PC-3 (cell line): ENCODE measurements at places on chromosomes 13 and 19. TPM values are rescaled to one million over a fixed set of nuclear protein-coding genes. Genes with fewer than 3 reads are reported as not detected.

ZNF559 gene
- total RNA-seq, result 13.1 and 20.1 TPM in 2 replicates

CXCL17 gene
- total RNA-seq, result 0.98 TPM in 1 of 2 replicates, not detected in the other

LILRB2 gene
- total RNA-seq, result not detected in 2 replicates

C19orf18 gene
- 0.40 TPM in 1 of 2 replicates, not detected in the other for total RNA-seq

GAPDHS gene
- total RNA-seq, result not detected in 2 replicates

S1PR2 gene
- 4.1 and 5.8 TPM in 2 replicates for total RNA-seq

BST2 gene
- 0.84 and 1.3 TPM in 2 replicates for total RNA-seq

DNMT1 gene
- 259 and 358 TPM in 2 replicates for total RNA-seq

ZNF17 gene
- total RNA-seq, result 4.7 and 7.8 TPM in 2 replicates

DNA sequence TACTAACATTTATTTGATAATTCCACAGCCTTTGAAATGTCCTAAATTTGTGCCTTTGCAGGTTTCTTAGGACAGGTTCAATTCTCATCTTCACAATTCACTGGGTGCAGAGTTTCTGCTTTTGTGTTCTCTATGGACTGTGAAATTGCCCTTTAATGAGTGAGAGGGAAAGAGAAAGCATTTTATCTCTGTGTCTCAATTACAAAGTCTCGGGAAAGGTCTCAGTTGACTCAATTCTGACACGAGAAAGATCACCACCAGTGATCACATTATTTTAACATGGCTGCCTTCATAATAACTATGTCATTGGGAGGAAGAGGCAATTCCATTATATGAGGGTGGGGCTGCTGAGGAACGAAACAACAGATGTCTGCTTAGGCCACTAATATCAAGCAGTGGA lies 26.2 kb upstream of the LRCH1 start:
- peaks cover 30% of the 10 kb centered on the region for H3K4me1 ChIP-seq
- H3K27me3 ChIP-seq, result no peaks in the 10 kb centered on the region
- H3K36me3 ChIP-seq, result no peaks in the 10 kb centered on the region
- H3K27ac ChIP-seq, result no peak overlapping the region
- DNase-seq, result no peak

DNA sequence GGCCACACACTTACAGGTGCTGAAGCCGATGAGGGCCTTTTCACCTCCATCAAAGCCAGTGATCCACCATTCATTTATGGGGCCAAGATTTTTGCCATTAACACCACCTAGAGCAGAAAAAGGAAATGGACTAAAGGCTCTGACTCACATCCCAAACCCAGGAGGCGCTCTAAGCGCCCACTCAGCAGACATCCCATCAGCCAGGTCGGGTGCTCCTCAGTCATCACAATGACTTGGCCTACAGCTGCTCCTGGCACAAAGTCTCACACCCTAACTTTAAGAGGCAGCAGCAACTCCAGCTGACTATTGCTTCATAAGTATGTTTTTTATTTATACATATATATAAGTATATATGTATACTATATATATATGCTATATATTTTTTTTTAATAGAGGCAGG lies 36.1 kb upstream of the EIF3G start:
- H3K4me3 ChIP-seq, result no peak overlapping the region
- peaks cover 95% of the 10 kb centered on the region for H3K36me3 ChIP-seq
- DNase-seq, result peak; percentile 29
- no peak overlapping the region for H3K27ac ChIP-seq

- no peaks in the 10 kb centered on the region for H3K27me3 ChIP-seq
- H3K4me1 ChIP-seq, result peaks cover 13% of the 10 kb centered on the region
- DNase-seq, result peak; percentile 6
- H3K27ac ChIP-seq, result no peak overlapping the region
- H3K36me3 ChIP-seq, result no peaks in the 10 kb centered on the region
Measured at GRCh38 chr19:16449330-16449961, 22.3 kb downstream of the EPS15L1 start.

DNA sequence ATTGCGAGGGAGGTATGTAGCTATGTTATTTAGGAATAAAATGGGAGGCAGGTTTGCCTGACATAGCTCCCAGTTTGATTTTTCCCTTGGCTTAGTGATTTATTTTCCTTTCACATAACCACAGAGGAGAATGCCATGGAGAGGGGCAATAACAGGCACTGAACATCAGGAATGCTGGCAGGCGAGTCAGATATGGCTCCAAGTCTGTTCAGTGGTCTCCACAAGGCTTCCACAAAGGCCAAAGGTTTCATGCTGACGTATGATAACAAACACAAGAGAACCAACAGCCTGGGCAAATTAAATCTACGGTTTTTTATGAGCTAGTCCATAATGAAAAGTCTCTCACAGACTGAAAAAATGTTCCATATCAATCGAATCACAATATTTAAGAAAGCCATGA lies 66.7 kb downstream of the SUCLA2 start:
- no peaks in the 10 kb centered on the region; the same call in 1 of the 2 replicates for H3K36me3 ChIP-seq
- no peaks in the 10 kb centered on the region for H3K27me3 ChIP-seq

DNA sequence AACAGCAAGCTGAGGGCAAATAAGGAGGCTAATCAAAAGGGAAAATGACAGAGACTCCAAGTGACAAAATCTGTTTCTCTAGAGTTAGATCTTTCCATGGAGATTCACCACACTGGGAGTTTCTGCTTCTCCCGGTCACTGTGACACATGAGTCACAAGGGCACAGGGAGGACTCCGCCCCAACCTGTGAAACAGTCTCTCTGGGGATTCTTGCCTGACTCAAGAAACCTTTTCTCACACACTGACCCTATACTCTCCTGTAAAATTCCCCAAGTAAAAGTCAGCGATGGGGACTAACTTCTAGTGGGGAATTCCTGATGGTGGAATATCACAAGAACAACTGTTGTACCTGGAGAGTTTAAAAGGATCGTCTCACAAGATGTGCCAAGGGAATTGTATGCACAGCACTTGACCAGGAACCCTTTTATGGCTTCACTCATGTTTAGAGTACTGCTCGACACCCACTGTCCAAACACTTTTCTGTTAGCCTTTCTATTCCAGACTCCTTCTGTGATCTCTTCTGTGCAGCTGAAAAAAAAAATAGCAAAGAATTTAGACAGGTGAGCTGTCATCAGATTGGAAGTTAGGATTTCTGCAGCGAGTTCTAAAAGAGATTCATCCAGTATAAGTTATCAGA lies 46.8 kb upstream of the URAD start:
- no peaks in the 10 kb centered on the region for H3K27me3 ChIP-seq
- no peaks in the 10 kb centered on the region for H3K36me3 ChIP-seq
- H3K4me1 ChIP-seq, result peaks cover 11% of the 10 kb centered on the region; the same call in 1 of the 2 replicates
- no peak overlapping the region for H3K27ac ChIP-seq

DNA sequence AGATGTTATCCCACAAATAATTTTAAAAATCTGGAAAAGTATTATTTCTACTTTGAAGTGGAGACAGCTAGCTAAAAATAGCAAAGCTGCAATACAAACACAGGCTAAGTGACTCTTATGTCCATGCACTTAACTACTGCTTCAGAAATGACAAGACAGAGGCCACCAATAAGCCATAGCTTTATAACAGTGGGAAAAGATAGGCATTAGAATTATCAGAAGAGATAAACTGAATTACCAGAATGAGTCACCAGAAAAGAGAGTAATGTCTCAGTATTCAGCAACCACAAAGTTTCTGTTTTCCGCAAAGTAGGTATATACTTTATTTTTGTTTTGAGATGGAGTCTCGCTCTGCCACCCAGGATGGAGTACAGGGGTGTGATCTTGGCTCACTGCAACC lies 17.1 kb downstream of the CLN5 start:
- peaks cover 17% of the 10 kb centered on the region for H3K36me3 ChIP-seq
- H3K4me3 ChIP-seq, result no peak overlapping the region
- no peak overlapping the region for H3K27ac ChIP-seq
- H3K4me1 ChIP-seq, result no peaks in the 10 kb centered on the region

- H3K36me3 ChIP-seq, result no peaks in the 10 kb centered on the region
- DNase-seq, result peak; percentile 17
- H3K27me3 ChIP-seq, result no peaks in the 10 kb centered on the region; the same call in 1 of the 2 replicates
- no peak overlapping the region for H3K4me3 ChIP-seq
Measured at GRCh38 chr13:38905861-38906260, 84.8 kb downstream of the STOML3 start.

GRCh38 chr19:16575861-16576689 lies 3.9 kb upstream of the SLC35E1 start:
- DNase-seq, result no peak
- no peak overlapping the region for H3K4me3 ChIP-seq
- H3K4me1 ChIP-seq, result peaks cover 16% of the 10 kb centered on the region
- H3K27me3 ChIP-seq, result no peaks in the 10 kb centered on the region
- peaks cover 7% of the 10 kb centered on the region; the same call in 1 of the 2 replicates for H3K36me3 ChIP-seq

GRCh38 chr19:7934766-7935165 lies 8.7 kb downstream of the TIMM44 start:
- H3K27ac ChIP-seq, result no peak overlapping the region
- no peaks in the 10 kb centered on the region for H3K27me3 ChIP-seq
- no peak overlapping the region for H3K4me3 ChIP-seq
- peaks cover 11% of the 10 kb centered on the region for H3K4me1 ChIP-seq
- no peak for DNase-seq
- peaks cover 76% of the 10 kb centered on the region for H3K36me3 ChIP-seq

DNA sequence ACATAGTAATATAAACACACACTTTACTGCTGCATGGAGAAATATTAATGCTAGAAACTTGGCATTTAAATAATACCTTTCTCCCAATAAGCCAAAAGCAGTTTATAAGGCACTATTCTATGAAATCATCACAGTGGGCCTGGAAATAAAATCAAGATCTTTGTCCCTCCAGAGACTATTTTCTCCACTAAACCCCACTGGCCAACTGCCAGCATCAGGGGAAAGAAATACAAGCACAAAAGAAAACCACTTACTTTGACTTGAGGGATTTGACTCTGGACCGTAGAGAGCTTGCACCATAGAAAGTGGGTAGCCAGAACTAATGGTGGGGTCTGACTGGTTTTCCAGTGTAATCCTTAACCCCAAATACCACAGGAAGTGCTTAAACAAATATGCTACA lies 71.9 kb downstream of the DCLK1 start:
- no peak overlapping the region for H3K27ac ChIP-seq
- H3K27me3 ChIP-seq, result 0 out of 2 replicates have a peak, but pooled peaks cover 10% of the 10 kb centered on the region
- no peaks in the 10 kb centered on the region for H3K36me3 ChIP-seq
- no peaks in the 10 kb centered on the region for H3K4me1 ChIP-seq
- DNase-seq, result no peak

GRCh38 chr13:45949161-45949560 lies 97.6 kb upstream of the SIAH3 start:
- 0 out of 2 replicates have a peak, but pooled peaks cover under 1% of the 10 kb centered on the region for H3K27me3 ChIP-seq
- no peak for DNase-seq
- H3K4me1 ChIP-seq, result no peaks in the 10 kb centered on the region
- no peaks in the 10 kb centered on the region for H3K36me3 ChIP-seq
- no peak overlapping the region for H3K4me3 ChIP-seq

- H3K4me3 ChIP-seq, result no peak overlapping the region
- H3K36me3 ChIP-seq, result no peaks in the 10 kb centered on the region
- no peak for DNase-seq
- H3K27ac ChIP-seq, result no peak overlapping the region
- no peaks in the 10 kb centered on the region for H3K27me3 ChIP-seq
Measured at GRCh38 chr13:75151081-75151643, 330.8 kb downstream of the TBC1D4 start.

- H3K4me1 ChIP-seq, result no peaks in the 10 kb centered on the region
- no peaks in the 10 kb centered on the region for H3K27me3 ChIP-seq
- H3K27ac ChIP-seq, result no peak overlapping the region
- no peaks in the 10 kb centered on the region for H3K36me3 ChIP-seq
- DNase-seq, result no peak
- H3K4me3 ChIP-seq, result no peak overlapping the region
Measured at GRCh38 chr13:45603338-45603737, 12.2 kb downstream of the ERICH6B start.
